ENCODE measurements at places on chromosomes 2 and 18.

GRCh38 chr2:45497355-45497754 lies 113.7 kb downstream of the SRBD1 start:
- DNase-seq, result no peak

- no peak for DNase-seq
These were observed 241.0 kb upstream of the ACVR2A start for GRCh38 chr2:147603876-147604275.

DNA sequence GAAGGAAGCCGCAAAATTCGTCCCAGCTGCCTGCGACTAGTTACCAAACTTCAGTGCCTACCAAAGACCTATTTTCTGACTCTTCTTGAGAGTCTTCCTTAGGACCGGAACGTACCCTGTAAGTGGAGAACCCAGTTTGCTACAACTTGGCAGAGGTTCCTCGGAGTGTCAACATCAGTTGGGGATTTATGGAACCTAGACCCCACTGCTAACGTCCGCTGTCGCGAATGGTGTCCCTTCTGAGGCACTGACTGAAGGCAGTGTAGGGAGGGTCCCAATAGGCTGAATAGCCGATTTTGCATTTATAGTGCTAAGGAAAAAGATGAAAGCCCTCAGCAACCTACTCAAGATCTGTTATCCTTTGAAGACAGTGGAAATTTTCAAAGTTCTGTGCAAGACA lies 568 bp upstream of the STK17B start:
- DNase-seq, result no peak

- DNase-seq, result no peak
These were observed 18.4 kb upstream of the CAB39 start for GRCh38 chr2:230694241-230694640.

- DNase-seq, result no peak
These were observed 405.8 kb downstream of the TMEM182 start for GRCh38 chr2:103167599-103167998.

DNA sequence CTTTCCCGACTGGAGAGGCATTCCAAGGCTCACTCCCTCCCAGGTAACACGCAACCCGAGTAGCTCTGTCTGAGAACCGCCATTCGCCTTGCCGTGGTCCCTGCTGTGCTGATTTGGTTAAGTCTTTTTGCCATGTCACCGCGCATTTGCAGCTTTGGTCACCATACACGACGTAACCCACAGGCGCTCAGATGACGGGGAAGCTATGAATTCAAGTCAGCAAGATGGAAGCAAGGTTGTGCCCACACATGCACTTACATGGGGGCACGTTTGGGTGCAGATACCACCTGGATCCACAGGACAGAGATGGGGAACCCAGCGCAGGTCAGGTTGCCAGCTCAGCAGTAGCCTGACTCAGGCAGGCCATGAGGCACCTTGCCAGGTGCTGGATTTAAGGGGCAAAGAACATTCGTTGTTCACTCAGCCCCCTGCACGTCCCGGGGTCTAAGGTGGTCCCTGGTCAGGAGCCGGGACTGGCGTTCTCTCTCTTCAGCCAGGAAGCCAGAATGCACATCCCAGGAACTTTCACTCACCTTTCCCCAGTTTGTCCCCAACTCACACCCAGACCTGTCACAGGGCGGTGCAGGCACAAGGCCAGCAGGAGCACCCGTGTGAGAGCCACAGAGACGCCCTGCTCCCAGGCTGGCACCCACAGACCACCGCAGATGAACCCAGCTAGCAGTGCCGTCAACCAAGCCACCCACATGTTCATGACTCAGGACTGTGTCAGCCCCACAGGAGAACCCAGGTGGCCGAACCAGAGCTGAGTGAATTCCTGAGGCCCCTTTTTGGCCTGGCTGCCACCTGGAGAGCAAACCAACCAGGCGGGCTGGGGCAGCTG lies 19.9 kb downstream of the SNED1 start:
- DNase-seq, result no peak

- DNase-seq, result no peak
These were observed 549.9 kb downstream of the XIRP2 start for GRCh38 chr2:167438206-167438605.

- DNase-seq, result no peak
These were observed 150.0 kb downstream of the DIS3L2 start for GRCh38 chr2:232111551-232111950.

DNA sequence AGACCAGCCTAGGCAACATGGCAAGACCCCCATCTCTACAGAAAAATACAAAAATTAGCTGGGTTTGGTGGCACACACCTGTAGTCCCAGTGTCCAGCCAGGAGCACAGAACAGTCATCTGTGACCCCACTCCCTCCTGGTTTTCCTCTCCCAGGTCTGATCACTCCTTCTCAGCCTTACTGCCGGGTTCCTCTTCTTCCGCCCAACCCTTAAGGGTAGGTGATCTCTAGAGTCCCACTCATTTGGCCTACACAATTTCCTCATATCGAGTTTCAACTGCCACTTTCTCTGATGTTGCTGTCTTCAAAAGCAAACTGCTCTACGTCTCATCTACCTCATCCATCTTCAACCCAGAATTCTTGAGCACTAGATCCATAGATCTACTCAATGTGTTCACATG lies 13.4 kb upstream of the MAT2A start:
- DNase-seq, result peak; percentile 41

GRCh38 chr2:3737128-3737527 lies 33.8 kb downstream of the DCDC2C start:
- no peak for DNase-seq

DNA sequence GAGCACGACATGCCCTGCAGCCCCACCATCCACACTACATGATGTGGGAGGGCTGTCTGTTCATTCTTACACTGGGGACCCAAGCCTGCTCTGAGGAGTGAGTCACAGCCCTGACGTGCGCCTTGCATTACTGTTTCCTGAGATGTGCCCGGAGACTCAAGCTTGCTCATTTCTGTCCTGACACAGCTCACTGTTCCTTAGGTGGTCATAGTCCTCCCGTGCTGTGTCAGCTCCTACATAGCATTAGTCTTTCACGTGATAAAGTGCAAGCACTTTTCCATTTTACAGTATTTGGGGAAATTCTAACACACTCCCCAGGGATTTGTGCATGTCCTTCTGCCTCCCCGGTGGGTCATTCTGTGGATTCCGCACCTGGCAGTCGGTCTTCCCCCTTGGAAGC lies 46.2 kb upstream of the TRIM43B start:
- no peak for DNase-seq

DNA sequence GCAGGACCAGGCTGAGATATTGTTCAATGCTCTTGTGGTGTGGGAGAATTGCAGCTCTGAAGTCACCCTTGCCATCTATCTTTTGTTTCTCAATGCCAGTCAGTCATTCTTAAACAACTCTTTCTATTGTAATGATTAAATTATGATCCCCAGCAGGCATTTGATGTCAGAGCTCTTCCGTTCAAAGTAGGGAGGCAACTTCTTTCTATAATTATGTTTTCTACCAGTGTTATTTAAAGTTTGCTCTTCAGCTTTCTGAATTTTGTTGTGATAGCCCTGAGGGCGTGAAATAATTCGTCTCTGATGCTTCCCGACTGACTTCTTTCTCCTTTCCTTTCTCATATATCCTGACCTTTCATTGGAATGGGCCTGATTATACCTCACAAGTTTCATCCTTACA lies 161.4 kb upstream of the KLHL14 start:
- DNase-seq, result no peak

GRCh38 chr18:52343731-52344340 lies 3.8 kb downstream of the DCC start:
- DNase-seq, result no peak

- DNase-seq, result peak; percentile 55
These were observed 38.7 kb downstream of the MCFD2 start for GRCh38 chr2:46876741-46877384.

DNA sequence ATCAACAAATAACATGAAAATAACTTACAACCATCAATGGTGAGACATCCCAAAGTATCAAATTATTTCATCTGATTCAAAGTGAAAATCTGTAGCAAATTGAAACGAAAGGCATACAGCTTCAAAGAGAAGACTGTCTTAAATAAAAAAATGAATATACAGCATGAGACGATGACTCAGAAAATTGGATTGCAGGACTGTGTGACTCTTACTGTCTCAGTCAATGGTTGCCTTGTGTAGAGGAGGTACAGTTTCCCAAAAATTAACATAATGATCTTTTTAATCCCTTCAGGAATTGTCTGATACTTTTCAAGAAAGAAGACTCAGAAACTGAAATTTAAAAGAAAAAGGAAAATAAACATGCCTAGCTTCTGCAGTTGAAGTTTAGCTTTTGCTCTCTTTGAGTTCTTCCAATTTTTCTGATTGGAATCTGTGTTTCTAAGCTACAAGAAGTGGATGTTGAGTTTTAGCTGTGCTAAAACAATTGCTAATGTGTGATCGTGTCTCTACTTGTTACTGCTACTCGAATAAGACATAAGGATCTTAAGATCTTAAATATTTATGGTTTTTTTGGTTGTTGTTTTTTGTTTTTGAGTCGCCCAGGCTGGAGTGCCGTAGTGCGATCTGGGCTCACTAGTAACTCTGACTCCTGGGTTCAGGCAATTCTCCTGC lies 41.1 kb upstream of the EPB41L3 start:
- DNase-seq, result peak; percentile 87

GRCh38 chr2:237692601-237693290 lies 65.4 kb downstream of the LRRFIP1 start:
- DNase-seq, result peak; percentile 36

DNA sequence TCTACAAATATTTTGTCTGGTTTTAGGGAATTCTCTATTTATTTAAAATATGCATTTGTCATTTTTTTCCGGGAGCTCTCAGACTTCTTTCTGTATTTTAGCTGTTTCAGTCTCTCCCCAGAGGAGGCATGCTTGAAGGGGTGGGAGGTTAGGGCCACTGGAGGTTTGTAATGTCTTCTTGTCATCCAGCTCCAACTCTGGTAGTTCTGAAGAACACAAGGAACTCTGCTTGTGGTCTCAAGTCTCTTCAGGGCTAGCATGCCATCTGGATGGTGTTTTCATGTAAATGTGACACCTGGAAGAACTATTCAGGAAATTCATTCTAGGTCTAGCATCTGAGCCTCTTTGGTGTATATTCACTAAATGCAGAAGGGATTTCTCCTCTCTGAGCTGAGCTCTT lies 518.4 kb upstream of the DCC start:
- no peak for DNase-seq

DNA sequence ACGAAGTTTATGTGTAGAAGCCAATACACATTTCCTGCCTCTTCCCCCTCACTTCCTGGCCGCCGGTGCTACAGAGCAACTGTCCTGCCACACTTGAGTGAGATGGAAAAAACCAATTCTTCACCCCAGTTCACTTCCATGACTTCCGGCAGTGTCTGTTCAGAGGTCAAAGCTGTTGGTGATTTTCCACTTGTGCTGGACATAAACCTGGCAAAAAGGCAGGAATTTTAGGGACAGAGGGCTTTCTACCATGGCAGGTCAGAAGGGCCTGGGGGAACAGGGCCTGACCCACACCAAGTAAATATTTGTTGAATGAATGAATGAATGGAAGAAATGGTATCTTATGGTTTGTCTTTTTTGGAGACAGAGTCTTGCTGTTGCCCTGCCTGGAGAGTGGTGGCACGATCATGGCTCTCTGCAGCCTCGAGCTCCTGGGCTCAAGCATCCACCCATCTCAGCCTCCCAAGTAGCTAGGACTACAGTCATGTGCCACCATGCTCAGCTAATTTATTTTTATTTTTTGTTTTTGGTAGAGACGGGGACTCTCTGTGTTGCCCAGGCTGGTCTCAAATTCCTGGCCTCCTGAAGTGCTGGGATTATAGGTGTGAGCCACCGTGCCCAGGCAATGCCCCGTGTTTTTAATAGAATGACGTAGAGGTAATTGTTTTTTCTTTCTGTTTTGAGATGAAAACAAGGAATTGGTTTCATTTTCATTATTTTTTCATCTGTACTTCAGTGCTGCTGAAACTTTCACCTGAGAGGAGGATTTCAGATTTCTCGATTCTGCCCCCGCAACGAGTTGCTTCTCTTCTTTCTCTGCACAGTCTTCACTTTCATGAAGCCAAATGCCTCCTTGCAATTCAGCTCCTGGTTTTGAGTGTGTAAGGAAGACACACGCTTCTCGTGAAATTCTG lies 48.0 kb upstream of the LPIN2 start:
- no peak for DNase-seq

DNA sequence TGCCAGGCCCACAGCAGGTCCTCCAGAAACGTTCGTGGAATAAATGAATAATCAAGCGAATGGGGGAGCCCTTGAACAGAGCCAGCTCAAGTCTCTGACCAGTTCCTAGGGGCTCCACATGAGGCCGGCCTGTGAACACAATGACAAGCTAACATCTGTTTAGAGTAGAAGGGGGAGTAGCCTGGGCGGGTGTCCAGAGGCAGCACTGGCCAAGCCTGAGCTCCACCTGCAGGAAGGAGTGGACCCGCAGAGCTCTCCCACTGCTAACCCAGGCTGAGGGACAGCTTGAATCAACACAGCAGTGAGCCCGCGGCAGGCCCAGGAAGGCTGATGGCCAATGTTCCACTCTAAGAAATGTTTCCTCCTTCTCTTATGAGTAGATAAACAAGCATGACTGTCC lies 234.8 kb upstream of the RAB6C start:
- DNase-seq, result no peak

GRCh38 chr2:235433860-235434259 lies 60.0 kb upstream of the AGAP1 start:
- DNase-seq, result no peak

DNA sequence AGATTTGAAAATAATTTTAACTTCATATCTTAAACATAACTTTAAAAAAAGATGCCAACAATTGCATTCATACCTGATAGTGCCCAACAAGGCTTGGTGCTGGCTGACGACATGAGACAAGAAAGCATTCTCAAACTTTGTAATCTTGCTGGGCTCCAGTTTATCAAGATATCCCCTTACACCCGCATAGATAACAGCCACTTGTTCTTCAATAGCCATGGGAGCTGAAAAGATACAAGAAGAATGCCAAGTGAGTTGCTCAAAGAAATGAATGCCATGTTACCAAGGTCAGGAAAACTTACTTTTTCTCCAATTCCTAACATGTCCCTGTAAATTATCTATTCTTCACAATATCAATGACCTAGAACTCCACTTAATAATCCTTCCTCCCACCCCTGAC lies 12.4 kb upstream of the PSTPIP2 start:
- no peak for DNase-seq

DNA sequence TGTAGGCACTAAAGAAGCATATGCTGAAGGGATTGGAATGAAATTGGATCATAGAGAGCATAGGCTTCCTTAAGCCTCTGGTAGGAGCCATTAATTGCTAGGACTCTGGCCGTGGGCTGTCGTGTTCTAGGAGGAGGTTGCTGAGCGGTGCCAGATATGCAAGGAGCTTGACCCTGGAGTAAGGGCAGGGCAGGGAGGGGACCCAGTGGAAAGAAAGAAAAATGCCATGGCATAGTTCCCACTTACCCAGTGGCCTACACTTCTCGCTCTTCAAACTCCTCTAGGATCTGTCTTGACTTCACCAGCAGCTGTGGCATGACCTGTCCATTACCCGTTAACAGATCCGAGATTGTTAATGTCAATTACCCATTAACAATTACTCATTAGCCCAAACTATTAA lies 53.1 kb downstream of the NEURL3 start:
- no peak for DNase-seq

DNA sequence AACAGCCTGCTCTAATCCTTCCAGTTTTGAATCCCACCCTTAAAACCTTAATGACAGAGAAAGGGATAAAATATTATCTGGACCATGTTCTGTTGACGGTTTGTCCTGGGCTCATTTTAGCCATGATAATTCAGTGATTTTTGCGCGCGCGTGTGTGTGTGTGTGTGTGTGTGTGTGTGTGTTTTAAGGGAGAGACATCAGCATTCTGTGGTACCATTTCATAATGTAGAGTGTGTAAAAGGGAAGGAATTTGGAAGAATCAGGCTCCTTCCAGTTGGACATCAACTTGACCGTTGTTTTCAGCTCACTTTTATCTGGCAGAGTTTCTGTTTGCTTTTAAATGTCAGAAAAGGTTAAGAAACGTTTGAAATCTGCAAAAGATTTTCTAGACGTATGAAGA lies 535.5 kb downstream of the TNS1 start:
- DNase-seq, result no peak

GRCh38 chr18:22456547-22456946 lies 38.8 kb upstream of the CTAGE1 start:
- no peak for DNase-seq

All from inflammatory macrophage treated with lipopolysaccharide for 4 hours (primary cell).